ENCODE measurements at places on chromosomes 5 and 9.

GRCh38 chr5:29853711-29854220 is 1339.7 kb upstream of the CDH6 start:
- DNase-seq: no peak

GRCh38 chr5:147072622-147073021 is 162.2 kb upstream of the STK32A start:
- DNase-seq: no peak

DNA sequence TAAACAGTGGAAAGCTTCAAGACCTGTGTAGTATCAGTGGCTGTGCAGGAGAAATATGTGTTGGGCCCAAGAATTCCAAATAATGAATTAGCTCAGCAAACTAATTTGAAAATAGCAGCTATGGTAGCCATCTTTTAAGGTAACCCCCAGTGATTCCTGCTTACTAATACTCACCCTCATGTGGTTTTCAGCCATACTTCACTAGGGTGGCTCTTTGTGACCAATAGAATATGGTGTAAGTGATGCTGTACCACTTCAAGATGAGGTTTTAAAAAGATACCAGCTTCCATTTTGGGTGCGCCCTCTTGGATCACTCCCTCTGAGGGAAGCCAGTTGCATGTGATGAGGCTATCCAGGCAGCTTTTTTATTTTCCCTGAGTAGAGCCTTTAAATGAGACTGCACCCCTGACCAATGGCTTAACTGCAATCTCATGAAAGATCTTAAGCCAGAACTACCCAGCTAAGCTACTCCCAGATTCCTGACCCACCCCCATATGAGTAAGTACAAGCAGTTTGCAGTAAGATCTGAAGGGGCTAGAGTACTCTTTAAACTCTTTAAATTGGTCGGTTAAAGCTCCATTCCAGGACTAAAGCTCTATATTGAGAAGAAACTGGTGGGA is 58.3 kb downstream of the UHRF2 start:
- no peak for DNase-seq

- DNase-seq: no peak
Measured at GRCh38 chr9:21607576-21607975, 125.5 kb upstream of the IFNE start.

- no peak for DNase-seq
Measured at GRCh38 chr5:173816728-173817127, 71.4 kb upstream of the CPEB4 start.

GRCh38 chr9:18623221-18624079 is 149.5 kb downstream of the ADAMTSL1 start:
- no peak for DNase-seq

GRCh38 chr5:56825222-56825824 is 10.0 kb downstream of the MAP3K1 start:
- no peak for DNase-seq

GRCh38 chr9:108039493-108039892 is 549.9 kb upstream of the KLF4 start:
- DNase-seq: no peak

DNA sequence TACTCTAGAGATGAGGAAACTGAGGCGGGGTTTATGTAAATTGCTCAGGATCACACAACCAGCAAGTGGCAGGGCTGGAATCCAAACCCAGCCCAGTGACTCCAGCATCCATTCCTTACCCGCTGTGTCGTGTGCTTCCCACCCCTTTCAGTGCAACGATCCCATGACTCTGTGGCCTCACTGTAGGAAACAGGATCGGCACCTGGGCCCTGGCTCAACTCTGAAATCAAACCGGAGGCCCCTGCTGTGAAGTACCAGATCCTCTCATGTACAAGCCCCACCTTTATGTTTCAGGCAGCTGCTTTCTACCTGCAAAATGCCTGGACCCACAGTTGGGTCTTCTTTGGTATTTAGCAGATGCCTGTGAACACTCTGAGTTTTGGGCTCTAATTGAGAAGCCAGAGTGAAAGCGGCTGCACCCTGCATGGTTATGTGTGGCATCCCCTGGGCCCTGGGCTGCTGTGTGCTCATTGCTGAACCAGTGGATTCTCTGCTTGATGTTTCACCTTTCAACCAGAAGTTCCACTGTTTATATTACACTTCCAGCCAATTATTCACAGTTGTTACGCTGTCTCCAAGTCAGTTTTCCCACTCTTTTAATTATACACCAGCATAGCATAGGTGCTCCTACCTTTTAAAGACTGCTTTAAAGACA is 36.7 kb downstream of the ABLIM3 start:
- DNase-seq: no peak

GRCh38 chr9:17521100-17521855 is 57.6 kb upstream of the SH3GL2 start:
- DNase-seq: no peak

DNA sequence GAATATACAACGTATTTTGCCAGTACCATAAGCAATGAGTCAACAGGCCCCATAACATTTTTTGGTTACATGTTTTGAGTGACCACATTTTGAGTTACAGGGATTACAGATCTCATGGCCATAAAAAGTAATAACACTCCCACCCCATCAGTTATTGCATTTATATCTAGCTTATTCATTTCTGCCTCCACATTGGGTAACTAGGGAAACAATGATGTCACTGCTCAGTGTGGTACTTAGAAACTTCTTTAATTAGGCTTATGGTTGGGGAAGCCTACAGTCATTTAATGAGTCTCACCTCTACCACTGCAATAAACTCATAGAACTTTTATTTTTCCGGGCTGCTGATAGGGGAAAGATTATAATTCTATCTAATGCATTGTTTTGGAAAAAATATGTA is 39.9 kb upstream of the SMIM15 start:
- DNase-seq: no peak

DNA sequence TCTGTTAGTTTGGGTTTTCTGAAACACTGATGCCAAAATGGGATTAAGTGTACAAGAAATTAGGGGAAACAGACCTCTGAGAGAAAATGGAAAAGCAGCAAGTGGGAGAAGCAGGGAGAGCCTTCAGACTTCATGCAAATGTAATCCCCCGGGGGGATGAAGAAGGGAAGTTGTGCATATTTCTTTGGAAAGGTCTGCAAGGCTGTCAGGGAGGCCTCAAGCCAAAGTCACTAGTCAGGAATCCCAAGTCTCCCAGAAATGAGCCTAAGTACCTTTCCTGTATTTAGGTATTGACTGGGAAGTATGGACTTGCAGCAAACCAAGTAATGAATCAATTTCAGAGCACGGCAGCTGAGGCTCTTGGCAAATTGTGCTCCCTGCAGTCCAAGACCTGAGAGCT is 2.2 kb downstream of the FTMT start:
- no peak for DNase-seq

DNA sequence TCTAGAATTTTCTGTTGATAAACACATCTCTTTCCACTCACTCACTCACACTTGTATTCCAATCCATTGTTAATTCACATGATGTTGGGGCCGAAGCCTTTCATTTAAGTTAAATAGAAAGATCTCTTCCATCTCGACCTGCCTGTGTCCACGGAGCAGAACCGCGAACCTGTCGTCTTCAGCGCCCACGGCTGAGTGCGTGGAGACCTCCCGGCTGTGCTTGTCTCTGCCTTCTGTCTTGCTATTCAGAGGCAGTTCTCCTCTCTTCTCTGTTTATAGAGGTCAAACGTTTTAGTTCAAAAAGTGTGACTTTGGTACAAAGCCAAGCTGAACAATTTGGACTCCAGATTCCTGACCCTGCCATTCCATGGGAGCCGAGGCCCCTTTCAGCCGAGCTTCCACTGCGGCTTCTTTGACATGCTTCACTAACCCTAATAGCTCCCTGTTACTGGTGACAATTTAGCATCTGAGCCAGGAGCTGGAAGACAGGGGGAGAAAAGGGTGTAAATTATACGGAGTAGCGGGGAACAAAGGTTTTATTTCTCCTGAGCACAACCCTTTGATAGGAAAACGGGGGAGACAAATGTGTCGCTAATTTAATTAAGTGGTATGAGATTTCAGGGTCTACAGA is 314.4 kb upstream of the IRX4 start:
- DNase-seq: no peak

DNA sequence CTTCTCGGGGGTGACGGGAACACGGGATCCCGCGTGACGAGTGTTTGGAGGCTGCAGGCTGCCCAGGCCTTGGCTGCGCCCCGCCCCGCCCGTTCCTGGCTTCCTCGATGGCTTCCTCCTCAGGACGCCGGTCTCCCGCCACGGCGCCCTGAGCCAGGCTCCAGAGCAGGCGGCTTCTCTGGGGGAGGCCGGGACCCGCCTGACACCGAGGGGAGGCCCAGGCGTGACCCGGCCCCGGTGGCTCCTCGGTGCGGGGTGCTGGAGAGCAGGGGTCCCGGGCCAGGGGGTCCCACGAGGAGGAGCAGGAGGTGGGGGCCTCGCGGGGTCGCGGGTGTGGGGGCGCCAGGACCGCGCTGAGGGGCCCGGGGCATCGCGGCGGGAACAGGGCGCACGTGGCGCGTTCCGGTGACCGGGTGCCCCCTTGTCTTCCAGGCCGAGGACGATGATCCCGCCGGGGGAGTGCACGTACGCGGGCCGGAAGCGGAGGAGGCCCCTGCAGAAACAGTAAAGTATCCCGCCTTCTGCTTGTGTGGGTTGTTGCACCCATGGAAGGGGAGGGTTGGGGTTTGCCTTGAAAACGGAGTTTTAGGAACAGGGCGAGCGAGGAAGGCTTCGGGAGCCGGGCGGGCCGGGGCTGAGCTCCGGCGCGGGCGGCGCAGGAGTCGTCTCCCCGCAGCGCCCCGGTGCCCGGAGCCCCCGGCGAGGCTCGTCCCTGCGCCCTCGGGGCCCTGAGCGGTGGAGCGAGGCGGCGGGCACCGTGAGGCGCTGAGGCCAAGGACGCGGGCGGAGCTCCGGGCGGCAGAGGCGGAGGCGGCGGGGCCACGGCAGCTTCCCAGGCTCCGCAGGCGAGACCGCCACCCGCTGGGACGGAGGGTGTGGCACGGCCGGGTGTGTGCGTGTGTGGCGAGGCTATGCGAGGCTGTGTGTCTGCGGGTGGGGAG is 22.2 kb downstream of the AHRR start:
- peak; percentile 23 for DNase-seq

GRCh38 chr5:167952278-167952995 is 339.0 kb upstream of the WWC1 start:
- DNase-seq: no peak

- no peak for DNase-seq
Measured at GRCh38 chr9:74728176-74728575, 159.5 kb downstream of the TRPM6 start.

DNA sequence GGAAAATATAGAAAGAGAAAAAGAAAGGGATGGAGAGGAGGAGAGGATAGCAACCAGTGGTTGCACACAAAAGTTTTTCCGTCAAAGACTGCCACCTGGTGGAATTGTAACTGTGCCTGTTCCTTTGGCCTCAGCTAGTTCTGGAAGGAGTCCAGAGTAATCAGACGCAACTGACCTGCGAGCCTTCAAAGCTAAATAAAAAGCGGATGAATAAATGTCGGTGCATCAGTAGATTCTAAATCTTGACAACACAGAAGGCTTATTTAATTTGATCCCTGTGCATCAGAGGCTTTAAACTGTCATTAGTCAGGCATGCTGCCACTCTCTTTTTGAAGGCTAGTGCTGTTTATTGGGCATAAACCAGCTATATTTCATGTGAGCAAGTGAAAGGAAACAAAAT is 132.9 kb upstream of the ACO1 start:
- DNase-seq: no peak

DNA sequence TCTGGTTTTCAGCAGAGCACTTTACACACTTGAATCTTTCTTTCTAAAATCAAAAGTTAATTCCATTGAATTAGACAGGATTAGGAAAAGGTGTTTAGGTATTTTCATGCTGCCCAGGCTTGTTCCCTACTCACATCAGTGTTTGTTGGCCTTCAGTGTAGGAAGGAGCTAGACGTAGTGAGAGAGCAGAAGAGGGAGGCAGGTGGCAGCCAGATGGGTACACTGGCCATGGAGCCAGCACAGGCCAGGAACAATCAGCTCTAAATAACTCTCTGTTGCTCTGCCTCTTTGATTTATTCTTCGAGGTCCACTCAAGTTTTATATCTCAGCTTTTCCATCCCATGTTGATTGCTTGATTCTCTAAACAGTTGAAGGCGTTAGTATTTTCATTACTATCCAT is 529.6 kb downstream of the PSAT1 start:
- no peak for DNase-seq

GRCh38 chr9:10525972-10526371 is 86.8 kb downstream of the PTPRD start:
- DNase-seq: no peak

- DNase-seq: no peak
Measured at GRCh38 chr5:137743031-137743640, 7.2 kb upstream of the KLHL3 start.

- DNase-seq: no peak
Measured at GRCh38 chr5:77074745-77075144, 12.3 kb downstream of the ZBED3 start.

GRCh38 chr9:120876842-120877240 is at the start of gene PHF19:
PHF19 (minus strand) TSS chr9:120877188; CDS start chr9:120874741, 2,447 bp downstream.
- DNase-seq: no peak

GRCh38 chr9:127118597-127119319 is 3.7 kb downstream of the ANGPTL2 start:
- no peak for DNase-seq

- no peak for DNase-seq
Measured at GRCh38 chr5:179820127-179820482, 600 bp upstream of the SQSTM1 start.

GRCh38 chr5:149550594-149551226 is 529 bp downstream of the CSNK1A1 start:
- DNase-seq: no peak

GRCh38 chr5:140488914-140489313 is 58.5 kb upstream of the EIF4EBP3 start:
- no peak for DNase-seq

GRCh38 chr5:134506054-134507039 is 19.1 kb upstream of the JADE2 start:
- DNase-seq: no peak

- DNase-seq: no peak
Measured at GRCh38 chr5:99765011-99765410, 770.2 kb upstream of the FAM174A start.

- no peak for DNase-seq
Measured at GRCh38 chr5:126469536-126470316, 46.5 kb downstream of the GRAMD2B start.

GRCh38 chr9:4359016-4359415 is 59.1 kb upstream of the GLIS3 start:
- DNase-seq: no peak

DNA sequence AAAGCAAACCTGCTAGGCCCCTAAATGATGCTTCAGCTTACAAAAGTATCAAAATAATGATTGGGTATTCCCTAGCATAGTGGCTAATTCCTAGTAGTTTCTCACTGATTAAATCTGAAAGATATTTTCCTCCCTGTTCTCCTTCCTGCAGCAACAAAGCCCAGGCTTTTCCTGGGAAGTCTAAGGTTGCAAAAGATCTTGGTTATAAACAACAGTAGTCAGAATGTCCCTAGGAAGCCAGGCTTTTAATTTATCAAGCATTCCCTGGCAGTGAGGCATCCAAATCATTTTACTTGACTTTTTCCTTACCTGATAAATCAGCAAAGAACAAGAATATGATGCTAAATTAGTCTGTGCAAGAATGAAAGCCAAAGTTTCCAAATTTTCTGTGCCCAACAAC is 272.0 kb downstream of the PDE4D start:
- DNase-seq: no peak

DNA sequence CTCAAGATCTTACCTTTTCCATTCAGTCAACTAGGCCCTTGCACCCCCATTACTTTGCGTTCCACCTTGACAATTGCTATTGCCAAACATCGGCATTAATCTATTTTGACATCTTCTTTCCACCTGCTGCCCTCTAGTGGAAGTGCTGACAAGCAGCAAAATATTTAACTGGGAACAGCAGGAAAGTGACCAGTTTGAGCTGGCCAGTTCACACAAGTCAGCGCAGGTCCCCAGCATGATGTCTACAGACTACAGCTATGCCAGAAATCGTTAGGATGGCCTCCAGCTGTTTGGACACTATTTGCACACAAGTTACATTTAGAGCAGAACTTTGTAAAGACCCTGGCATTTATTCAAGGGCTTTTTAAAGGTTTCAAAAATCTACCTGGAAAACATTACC is 160.1 kb downstream of the GHR start:
- DNase-seq: no peak
